ENCODE measurements at places on chromosomes 11 and 22.

- DNase-seq, result no peak
These were observed 11.5 kb upstream of the GLYAT start for GRCh38 chr11:58742981-58743880.

DNA sequence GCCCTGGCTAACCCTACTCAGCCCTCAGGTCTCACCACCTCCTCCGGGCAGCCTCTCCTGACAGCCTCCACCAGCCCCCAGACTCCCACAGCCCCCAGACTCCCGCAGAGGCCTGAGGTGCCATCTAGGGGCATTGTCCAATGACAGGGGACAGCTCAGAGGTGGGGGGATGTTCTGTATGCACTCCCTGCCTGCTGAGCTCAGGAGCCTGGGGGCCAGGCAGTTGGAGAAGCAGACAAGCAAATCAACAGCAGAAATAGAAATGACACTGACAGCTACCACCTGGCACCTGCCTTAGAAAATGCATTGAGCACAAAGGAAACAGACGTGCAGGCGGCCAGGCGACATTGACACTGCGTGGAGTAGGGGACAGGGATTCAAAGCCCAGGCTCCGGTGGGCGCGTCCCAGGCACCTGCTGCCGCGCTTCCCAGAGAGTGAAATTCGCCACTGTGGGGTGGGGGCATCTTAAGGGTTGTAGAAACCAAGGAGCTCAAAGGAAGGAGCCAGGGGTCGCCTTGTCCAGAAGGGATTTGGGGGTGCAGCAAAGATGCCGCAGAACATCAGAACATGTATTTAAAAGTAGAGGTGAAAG is 22.5 kb upstream of the WNT7B start:
- DNase-seq, result no peak

DNA sequence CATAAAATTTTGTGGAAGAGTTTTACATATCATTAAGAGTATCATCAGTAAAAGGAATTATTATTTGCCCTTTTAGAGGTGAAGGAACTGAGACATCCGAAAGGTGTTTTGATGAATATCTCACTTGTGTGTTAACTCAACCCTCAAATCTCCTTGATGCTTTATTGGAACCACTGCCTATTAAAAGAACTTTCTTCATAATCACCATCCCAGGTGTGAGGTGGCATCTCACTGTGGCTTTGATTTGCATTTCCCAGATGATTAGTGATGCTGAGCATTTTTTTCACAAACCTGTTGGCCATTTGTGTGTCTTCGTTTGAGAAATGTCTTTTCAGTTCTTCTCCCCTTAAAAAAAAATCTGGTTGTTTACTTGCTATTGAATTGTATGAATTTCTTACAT is 134.0 kb upstream of the SYN3 start:
- no peak for DNase-seq

DNA sequence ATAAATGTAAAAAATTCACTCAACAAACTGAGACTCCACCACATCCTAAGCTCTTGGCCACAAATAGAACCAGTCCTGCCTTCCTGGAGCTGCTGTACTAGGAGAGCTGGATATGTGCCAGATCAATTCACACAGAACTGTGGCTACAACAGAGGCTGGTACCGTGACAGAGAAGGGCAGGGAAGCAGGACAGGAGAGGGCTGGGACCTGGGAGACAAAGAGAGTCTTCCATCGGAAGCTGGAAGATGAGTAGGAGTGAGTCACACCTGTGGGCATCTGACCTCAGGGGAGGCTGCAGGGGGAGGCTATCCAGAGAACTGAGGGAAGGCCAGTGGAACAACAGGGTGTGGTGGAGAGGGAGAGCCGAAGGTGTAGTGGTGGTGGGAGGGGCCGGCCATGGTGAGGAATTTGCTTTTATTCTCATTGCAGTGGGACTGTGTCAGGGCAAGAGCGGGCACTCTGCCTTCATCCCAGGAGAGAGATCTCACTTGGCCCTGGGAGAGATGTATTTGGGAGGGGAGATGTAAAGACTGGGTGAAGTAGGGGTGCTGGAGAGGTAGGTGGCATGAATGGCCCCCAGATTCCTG is 1.9 kb upstream of the LTBP3 start:
- no peak for DNase-seq

DNA sequence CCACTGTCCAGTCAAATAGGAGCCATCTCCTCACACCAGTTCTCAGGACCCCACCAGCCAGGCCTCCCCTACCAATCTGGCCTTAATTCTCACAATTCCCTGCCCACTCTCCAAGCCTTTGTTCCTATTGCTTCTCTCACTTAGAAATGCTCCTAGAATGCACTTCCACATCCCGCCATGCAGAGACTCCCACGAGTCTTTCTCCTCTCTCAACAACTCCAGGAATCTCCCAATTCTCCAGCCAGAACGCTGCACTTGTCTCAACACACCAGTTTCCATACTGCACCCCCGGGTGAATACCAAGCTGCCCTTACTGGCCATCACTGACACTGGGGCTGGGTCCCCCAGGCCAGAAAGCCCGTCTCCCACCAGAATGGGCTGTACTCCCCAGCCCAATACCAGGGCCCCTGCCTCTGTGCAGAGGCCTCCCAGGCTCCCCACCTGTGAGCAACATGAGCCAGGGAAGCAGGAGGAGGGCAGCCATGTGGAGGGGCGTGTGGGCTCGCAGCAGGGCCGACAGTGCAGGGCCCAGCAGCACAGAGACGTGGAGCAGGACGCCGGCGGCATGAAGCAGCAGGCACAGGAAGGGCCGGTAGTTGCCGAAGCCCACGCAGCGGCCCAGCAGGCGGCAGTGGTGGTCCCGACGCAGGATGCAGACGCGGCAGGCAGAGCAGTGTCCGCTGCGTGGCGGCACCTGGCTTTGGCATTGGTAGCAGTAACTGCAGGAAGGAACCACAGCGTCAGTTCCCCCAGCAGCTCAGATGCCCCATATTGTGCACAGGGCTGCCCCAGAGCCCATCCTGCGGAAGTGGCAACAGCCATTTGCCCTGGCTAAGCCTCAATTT is 2.4 kb downstream of the ZDHHC24 start:
- peak; percentile 24 for DNase-seq

DNA sequence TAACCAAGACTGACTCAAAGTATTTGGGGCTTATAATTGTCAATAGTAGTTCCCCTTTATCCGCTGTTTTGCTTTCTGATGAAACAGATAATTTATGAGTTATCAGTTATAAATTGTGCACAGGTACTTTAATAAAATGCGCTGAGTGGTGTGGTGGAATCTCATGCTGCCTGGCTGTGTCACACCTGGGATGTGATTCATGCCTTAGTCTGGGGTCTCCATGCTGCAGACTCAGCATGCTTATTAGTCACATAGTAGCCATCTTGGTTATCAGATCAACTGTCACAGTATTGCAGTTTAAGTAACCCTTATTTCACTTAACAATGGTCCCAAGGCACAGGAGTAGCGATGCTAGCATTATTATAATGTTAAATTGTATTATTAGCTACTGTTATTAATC is 995.2 kb downstream of the NTM start:
- no peak for DNase-seq

- no peak for DNase-seq
These were observed 10.8 kb downstream of the ARAP1 start for GRCh38 chr11:72741429-72741833.

Data from stimulated activated CD4-positive, alpha-beta T cell treated with anti-CD3 and anti-CD28 coated beads, Interleukin-12 subunit alpha, Interleukin-12 subunit beta, amount 100 ng/mL, for 48 hours (primary cell).